Transverse colon (tissue), 4 donors: ENCODE measurements at places on chromosomes 7 and 10. TPM values are rescaled to one million over a fixed set of nuclear protein-coding genes. Genes with fewer than 3 reads are reported as not detected.

DNA sequence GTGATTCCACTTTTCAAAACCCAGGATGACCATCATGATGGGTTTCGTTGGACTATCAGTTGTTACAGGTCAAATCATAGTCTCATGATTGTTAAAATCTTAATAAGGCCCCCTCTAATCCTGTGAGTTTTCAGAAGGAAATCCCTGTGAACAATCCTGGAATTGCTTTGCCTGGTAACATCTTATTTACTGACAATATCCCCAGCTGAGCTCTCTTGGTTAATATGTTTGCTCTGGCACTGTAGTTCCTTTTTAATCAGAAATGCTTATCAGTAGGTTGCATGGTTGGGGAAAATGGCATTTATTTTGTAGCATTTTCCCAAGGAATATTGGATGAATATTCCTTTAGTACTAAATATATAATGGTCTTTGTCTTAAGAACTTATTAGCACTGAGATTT, 163.9 kb downstream of the TCF7L2 start:
- no peak for DNase-seq

DNA sequence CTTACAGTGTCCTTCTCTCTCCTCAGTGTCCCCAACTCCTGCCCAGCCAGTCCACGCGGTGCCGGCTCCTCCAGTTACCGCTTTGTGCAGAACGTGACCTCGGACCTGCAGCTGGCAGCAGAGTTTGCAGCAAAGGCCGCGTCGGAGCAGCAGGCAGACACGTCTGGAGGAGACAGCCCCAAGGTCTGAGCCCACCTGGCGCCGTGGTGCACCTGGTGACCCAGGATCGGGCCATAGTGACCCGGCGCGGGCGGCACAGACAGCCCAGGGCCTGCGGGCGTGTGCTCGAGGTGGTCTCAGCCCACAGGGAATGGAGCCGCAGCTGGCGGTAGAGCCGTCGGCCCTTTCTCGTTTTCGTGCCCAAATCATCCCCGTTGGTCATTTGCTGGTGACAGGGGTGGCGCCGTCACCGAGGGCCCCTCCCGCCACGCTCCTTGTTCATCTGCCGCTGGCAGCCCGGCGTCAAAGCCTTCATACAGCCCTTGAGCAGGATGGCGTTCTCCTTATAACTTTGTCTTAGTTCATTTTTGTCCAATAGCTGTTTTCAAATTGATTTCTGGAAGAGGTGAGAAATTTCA, 20.9 kb upstream of the AP5Z1 start:
- no peak for DNase-seq

DNA sequence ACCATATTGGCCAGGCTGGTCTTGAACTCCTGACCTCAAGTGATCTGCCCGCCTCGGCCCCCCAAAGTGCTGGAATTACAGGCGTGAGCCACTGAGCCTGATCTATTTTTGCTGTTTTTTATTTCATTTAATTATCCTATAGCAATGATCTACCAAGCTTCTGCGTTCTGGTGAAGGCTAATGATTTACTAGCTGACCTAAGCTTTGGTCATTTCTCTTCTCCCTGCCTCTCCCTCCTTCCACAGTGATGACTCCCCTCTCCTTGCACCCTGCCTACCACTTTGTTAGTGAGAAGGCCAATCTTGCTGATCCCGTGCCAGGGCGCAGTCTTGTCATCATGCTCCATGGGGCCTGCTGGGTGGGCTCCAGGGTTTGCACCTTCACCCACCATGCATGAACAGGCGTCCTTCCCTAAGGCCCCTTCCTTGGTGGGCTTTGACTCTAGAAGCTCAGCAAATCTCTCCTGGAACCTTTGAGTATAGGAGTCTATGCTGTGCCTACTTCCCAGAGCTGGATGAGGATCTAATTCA, 11.9 kb upstream of the ZCCHC24 start:
- no peak for DNase-seq

- DNase-seq = peak; percentile 64
Observed at GRCh38 chr10:124648738-124649137, 95.4 kb downstream of the FAM53B start.

DNA sequence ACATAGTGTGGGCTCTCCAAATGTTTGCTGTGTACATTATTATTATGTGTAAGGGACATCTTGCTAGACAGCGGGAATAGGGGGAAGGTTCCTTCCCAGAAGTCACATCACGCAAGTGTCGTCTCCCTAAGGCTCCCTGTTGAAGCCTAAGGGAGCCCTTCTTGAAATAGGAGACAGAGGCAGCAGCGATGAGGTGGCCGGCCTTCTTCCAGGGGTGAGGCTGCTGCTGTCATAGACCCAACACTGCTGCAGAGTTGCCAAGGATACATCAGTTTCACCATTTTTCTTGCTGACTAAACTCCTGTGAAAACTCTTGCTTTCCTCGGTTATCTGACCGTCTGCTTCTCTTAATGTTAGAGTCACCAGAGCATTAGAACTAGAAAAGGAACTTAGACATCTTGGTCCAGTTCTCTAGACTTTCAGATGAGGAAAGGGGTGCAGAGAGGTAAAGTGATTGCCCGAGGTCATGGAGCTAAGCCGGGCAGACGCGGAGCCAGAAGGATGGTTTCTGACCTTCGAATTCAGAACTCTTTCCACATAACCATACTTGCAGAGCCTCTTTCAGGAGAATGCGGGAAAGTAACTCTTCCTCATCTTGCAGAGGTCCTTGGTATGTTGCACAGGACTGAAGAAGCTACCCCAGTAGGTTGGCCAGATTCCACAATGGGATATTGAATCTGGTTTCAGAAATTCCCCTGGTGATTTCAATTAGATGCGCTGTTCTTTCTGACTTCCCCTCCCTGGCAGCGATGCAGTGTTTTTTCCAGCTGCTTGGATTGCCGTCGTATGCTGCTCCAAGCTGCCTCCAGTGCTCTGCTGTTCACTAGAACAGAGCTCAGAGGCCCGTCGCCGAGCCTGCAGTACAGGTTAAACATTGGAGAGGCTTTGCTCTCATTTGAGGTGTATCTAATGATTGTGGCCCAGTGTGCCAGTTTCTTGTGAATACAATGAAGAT, 217.1 kb downstream of the CAMK1D start:
- no peak for DNase-seq

- no peak for DNase-seq
Observed at GRCh38 chr10:69749178-69750010, 52.3 kb upstream of the COL13A1 start.

GRCh38 chr10:121310151-121310711, 288.0 kb downstream of the FGFR2 start:
- no peak for DNase-seq

DNA sequence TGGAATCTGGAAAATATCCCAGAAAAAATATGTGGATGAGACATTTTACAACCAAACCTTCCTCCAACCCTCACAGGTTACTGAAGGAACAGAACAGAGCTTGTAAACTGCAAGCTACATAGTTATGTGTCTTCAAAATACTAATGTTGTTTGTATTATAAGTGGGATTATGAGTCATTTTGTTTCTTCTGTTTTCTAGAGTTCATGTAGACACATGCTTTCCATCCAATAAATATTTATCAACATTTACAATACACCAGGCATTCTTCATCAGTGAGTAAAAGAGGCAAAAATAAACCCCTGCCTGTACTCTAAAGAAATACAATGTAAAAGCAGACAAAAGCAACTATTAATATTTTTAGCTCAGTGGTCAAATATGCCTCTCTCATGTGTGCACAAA, 38.0 kb upstream of the TES start:
- DNase-seq = no peak

CYP17A1 gene
- not detected for total RNA-seq

BTBD16 gene
- not detected for total RNA-seq

TRIL gene
- total RNA-seq = 0.82 TPM

TMEM273 gene
- 0.80 TPM for total RNA-seq
